ENCODE measurements at places on chromosomes 6 and 20.

DNA sequence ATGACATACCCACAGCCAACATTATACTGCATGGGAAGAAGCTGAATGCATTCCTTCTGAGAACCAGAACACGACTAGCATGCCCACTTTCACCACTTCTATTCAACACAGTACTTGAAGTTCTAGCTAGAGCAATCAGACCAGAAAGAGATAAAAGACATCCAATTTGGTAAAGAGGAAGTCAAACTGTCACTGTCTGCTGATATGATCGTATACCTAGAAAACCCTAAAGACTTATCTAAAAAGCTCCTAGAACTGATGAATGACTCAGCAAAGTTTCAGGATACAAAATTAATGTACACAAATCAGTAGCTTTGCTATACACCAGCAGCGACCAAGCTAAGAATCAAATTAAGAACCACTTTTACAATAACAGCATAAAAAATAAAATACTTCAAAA is 60.5 kb downstream of the EYS start:
- DNase-seq: no peak

DNA sequence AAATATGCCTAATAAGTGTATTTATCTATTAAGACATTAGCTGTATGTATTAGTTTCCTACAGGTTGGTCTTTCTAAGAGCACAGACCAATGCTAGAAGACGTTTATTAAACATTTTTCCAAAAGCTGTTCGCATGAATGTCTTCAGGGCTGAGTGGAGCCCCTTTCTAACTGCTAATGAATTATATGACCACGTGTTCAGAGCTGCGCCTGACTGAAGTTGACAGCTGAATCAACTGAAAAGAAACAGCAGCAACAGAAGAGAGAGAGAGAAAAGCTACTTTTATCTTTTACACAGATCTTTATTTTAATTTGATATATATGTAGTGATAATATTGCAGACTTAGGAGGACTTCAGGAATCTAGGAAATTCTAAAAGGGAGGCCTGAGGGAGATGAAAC is 75.2 kb upstream of the ARID1B start:
- DNase-seq: no peak

DNA sequence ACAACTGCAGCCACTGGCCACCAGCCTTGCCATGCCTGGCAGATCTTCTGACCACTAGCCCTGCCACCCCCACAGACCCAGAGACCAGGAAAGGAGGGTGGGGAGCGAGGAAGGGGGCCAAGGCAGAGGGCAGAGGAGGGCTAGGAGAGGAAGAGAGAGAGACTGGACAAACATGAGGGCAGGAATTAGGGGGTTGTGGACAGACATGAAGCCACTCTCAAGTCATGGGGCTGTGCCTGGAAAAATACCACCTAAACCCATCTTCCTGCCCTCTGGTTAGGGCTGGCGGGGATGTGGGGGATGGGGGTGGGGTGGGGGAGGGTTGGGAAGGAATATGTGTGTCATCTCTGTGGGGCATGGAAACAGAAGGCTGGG is 1.4 kb upstream of the SLC29A1 start:
- DNase-seq: no peak

GRCh38 chr6:69784595-69785377 is 12.0 kb downstream of the LMBRD1 start:
- no peak for DNase-seq

- no peak for DNase-seq
Measured at GRCh38 chr6:80179695-80180094, 73.2 kb downstream of the BCKDHB start.

DNA sequence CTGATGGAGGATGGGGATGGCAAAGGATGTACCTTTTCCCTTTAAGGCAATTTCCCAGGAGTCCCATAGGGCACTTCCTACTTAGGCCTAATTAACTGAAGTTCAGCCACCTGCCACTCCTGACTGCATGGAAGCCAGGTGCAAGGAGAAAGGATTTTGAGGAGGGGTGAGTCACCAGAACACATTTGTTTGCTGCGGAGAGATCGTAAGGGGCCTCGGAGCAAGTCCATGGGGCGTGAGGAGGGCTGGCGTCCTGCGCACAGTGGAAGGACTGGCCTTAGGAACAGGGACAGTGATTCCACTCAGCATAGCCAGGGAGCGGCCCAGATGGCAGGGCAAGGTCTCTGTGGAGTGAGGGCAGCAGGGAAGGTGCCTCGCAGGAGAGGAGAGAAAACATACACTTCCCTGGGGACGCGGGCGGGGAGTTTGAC is 11.8 kb upstream of the MAP1LC3A start:
- DNase-seq: no peak

DNA sequence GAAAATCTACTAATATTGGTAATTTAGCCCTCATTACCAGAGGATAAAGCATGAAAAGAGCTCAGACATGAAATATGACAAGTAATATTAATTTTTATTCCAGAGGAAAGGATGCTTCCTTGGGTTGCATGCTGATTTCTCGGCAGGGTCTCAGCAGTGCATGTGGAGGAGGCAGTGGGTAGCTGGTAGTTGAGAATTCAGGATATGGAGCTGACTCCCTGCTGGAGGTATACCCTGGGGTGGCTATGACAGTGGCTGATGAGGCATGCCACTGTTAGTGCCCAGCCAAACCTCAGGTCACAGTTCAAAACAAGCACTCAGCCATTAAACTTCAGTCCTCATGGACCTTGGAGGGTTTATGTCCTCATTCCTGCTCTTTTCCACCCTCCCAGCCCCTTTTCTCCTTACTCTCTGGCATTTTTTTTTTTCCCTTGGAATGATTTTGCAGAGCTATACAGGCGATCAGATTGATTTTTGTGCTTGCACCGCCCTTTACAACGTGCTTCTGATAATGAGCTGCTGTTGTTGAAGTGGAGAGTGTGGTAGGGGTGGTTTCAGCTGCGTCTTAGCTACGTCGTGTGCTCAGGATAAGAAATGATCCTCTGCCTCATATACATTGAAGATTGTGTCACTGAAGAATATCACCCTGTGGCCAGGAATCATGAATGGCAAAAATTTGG is 761.9 kb upstream of the MMS22L start:
- no peak for DNase-seq

DNA sequence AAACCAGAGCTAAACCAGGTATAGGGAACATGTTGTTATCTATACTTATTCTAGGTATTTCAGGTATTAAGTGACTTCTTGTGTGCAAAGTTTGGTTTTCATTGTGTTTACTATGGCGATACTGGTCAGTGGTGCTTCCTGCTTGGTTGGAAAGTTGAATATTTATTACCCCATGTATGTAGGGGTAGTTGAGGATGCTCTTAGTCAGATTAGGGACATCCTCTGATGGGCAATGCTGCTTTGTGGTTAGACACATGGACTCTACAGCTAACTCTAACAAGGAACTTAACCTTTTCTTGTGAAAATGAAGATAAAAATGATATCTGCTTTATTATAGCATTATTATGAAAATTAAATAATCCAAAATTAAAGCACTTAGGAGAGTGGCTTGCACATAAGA is 44.1 kb upstream of the ENPP1 start:
- no peak for DNase-seq

- no peak for DNase-seq
Measured at GRCh38 chr20:62523473-62524203, 47.8 kb upstream of the GATA5 start.

DNA sequence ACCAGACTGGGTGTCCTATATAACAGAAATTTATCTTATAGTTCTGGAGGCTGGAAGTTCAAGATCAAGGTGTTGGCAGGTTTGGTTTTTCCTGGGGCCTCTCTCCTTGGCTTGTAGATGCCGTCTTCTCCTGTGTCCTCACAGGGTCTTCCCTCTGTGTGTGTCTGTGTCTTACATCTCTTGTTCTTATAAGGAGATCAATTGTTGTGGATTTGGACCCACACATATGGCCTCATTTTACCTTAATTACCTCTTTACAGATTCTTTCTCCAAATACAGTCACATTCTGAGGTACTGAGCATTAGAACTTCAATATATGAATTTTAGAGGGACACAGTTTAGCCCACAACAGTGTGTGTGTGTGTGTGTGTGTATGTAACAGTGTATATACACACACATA is 74.5 kb downstream of the EDN1 start:
- DNase-seq: no peak

DNA sequence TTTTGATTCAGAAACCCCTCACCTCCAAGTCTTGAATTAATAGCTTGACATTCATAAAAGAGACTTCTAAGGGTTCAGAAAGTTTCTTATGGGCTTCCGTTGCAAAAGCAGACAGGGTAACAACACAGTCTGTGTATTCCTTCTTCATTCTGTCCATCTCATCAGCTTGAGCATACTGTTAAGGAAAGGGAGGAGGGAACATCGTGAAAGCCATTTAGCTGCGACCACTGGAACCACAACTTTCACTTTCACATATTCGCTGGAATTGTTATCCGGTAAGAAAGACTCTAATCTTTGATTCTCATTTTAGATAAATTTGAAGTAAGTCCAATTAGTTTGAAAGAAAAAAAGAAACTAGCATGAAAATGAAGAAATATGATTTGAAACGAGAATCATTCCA is 174.4 kb downstream of the SYNE1 start:
- DNase-seq: no peak

- DNase-seq: no peak
Measured at GRCh38 chr6:18207949-18208348, 52.7 kb downstream of the KDM1B start.

DNA sequence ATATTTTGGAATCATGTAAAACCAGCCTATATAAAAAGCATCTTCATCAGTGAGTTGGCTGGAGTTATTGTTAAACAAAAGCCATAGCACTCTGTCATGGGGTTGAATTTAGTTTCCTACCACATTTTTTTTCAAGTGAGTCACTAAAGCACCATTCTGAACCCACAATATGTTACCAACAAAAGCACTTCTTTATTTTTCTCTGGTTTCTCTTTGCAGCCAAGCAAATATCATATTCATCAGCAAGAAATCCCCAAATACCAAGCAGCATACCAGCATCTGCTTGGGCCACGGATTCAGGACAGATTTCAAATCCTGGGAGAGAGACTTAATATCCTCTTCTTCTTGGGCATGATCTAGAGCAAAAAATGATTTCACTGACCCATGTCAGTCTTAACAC is 441.4 kb downstream of the BCKDHB start:
- no peak for DNase-seq

GRCh38 chr6:7185561-7185960 is 77.8 kb downstream of the RREB1 start:
- DNase-seq: no peak

GRCh38 chr6:144310765-144311164 is 25.6 kb downstream of the UTRN start:
- DNase-seq: no peak

DNA sequence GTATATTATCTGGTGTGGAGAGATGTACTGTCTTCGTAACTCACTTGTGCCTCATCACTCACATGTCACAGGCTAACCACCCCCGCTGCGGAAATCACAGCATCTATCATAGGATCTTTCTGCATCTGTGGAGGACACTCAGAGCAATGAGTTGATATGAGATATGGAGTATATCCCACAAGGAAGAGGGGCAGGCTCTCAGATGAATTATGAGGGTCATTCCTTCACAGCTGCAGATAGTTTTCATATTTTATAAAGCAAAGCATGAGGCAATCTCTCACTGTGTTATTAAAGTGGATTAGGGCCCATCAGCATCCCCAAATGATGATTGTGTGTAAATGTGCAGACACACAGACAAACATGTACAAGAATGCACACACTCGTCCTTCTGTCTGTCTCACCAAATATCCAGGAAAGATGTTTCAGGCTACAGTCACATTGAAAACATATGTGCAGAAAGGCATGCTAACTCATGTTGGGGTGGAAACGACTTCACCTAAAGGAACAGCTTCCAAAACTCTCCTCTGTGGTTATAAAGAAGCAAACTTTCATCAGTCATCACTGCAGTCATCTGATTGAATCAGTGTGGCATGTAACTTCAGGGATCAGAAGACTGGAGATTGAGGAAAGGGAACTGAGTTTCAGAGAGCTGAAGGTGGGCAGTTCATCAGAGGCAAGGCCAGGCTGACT is 164.7 kb downstream of the FOXC1 start:
- DNase-seq: no peak

GRCh38 chr6:41386594-41386993 is 51.2 kb downstream of the NCR2 start:
- DNase-seq: no peak

DNA sequence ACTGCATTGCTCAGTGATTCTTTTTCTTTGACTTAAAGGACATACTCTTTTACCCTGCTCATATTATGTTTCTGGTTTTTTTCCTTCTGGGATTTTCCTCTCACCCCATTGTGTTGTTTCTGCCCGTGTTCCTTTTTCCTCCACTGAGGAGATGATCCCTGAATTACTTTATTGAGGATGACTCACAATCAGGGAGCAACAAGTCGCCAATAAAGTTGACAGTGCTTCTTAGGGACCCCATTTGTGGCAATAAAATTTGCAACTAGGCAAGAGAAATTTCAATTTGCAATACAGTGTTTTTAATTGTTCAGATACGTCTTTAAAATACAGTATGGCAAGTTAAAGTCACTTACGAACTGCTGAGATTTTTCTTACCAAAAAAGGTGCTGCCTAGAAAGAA is 217.9 kb downstream of the SOX4 start:
- DNase-seq: no peak

GRCh38 chr6:134875367-134875766 is 74.5 kb downstream of the ALDH8A1 start:
- no peak for DNase-seq

GRCh38 chr6:130968476-130968875 is 94.6 kb downstream of the EPB41L2 start:
- no peak for DNase-seq

DNA sequence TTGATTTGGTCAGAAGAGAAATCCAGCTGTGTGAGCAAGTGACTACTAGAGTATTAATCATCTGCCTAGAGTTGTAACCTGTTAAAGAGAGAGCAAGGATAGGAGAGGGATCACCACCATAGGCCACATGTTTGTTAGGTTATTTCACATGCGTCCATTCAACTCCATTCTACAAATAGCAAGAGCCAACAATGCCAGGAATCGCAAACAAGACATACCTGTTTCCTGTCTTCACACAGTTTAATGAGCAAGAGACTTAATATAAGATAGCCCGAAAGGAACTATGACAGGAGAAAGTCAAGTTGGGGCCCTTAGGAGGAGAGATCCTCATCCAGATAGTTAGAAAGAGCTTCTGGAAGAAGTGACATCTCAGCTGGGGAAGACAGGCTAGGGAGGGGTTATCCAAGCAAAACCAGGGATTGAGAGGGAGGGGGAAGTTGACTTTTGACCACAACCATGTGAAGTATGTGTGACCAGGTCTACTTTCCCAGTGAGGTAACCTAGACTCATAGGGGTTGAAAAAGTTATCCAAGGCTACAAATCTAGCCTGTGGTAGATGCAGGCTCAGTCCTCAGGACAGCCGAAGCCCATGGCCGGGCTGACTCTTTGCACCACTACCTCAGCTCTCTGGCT is 147.4 kb downstream of the ALDH8A1 start:
- DNase-seq: no peak

GRCh38 chr6:80425089-80425823 is 318.8 kb downstream of the BCKDHB start:
- no peak for DNase-seq

- no peak for DNase-seq
Measured at GRCh38 chr6:120965814-120966213, 368.5 kb downstream of the TBC1D32 start.

DNA sequence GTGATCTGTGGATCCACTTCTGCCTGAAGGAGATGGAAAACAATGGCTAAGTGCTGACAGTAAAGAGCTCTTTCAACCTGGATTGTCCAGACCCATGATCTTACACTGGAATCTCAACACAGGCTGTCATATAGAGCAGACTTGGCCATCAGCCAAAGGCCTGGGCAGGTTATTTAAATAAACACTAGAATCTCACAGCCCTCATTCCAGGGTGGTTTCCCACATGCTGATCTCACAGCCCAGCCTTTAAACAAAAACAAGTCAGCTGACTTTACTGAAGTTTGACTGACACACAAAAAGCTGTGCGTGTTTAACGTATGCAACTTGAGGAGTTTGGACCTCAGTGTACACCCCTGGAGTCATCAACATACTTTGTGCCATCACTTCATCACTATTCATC is 28.4 kb downstream of the SYNDIG1 start:
- DNase-seq: no peak

Data from T-helper 17 cell (primary cell).